Globus pallidus (tissue), 1 donor: ENCODE measurements at places on chromosomes 7 and 10.

- no peak for DNase-seq
Observed at GRCh38 chr10:109875828-109876821, 47.2 kb downstream of the XPNPEP1 start.

GRCh38 chr7:135558337-135558767 lies 635 bp downstream of the NUP205 start:
- DNase-seq: peak; percentile 58

DNA sequence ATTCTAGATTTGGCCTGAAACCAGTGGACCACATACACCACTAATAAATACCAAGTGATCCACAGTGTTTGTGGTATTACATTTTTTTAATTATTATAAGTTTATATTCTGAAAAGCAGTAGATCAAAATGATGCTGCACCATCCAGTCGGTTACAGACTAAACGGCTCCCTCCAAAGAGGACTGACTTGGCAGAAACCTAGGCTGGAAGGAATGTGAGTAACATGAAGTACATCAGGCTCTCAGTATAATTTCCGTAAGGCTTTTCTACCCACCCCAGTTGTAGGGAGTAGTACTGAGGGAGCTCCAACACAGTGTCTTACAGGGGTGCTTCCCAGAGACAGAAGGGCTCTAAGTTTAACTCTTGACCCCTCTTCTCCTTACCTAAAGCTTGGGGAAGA lies 119.5 kb downstream of the TRRAP start:
- DNase-seq: no peak

DNA sequence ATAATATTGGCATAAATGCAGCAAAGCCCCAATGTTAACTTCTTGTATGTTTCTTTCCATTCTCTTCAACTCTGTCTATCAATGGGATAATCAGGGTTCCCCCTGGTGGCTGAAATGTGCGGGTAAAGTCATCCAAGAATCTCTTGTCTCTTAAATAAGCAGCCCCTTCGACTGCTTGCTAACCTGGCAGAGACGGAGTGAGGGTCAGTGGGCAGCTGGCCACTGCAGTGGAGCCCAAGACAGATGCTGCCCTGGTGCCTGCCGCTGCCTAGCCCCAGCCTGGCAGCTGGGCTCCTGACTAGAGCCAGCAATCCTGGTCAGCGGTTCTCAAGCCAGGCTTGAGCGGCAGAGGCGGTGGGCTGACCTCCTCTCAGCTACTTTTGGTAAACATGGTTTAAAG lies 248.9 kb downstream of the COBL start:
- DNase-seq: peak; percentile 82

- no peak for DNase-seq
Observed at GRCh38 chr10:4931587-4931986, 31.6 kb upstream of the AKR1C1 start.

GRCh38 chr10:32217216-32217615 lies 129.7 kb downstream of the EPC1 start:
- DNase-seq: no peak

- no peak for DNase-seq
Observed at GRCh38 chr7:76063525-76063924, 15.6 kb downstream of the MDH2 start.

DNA sequence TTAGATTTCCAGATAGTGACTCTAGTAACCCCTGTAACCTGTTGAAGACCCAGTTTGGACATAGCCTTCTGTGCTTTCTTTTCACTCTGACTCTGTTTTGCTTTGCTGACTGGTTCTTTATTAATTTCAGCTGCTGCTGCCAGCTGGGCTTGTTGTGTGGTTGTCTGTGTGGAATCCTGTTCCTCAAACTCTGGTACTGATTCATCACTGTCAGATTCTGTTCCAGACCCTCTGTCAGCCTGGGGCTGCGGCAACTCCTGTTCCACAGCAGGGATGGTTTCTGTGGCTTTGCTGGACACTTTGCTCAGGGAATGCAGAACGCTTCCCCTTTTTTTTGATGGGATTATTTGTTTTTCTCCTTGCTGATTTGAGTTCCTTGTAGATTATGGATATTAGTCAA lies 104.9 kb downstream of the SEC23IP start:
- DNase-seq: no peak

GRCh38 chr7:142874837-142875236 lies 10.7 kb downstream of the TRPV6 start:
- DNase-seq: no peak

DNA sequence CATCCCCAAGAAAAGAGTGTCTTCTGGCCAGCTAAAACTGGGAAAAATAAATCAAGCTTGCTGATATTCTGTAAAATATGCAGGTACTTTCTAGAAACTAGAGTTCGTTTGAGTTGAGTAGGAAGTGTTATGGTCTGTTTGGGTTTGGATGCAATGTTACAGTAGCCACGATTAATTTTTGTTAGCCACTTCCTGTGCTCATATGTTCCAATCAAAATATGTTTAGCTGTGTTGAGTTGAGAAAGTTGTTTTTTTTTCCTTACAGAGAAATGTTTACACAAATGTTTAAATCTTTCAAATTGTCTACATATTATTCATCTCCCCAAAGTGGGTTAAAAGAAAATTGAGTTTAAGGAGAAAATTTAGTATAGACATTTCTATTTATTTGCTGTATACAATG lies 11.3 kb upstream of the LAMB1 start:
- DNase-seq: no peak

DNA sequence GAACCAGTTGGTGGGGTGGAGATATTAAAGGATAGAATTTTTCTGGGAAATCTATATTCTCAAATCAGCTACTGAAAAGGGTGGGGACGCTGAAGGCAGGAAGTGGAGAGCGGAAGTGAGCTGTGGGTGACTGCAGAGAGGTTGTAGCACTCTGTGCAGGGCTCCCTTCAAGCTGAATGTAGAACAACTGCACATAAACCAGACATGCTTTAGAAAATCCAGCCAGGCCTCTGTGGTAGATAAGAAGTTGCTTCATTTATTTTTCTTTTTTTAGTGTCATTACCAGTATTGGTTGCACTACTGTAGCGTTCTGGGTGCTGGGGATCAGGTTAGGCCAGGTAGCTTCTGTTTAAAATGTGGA lies 127.8 kb downstream of the CELF2 start:
- DNase-seq: no peak

DNA sequence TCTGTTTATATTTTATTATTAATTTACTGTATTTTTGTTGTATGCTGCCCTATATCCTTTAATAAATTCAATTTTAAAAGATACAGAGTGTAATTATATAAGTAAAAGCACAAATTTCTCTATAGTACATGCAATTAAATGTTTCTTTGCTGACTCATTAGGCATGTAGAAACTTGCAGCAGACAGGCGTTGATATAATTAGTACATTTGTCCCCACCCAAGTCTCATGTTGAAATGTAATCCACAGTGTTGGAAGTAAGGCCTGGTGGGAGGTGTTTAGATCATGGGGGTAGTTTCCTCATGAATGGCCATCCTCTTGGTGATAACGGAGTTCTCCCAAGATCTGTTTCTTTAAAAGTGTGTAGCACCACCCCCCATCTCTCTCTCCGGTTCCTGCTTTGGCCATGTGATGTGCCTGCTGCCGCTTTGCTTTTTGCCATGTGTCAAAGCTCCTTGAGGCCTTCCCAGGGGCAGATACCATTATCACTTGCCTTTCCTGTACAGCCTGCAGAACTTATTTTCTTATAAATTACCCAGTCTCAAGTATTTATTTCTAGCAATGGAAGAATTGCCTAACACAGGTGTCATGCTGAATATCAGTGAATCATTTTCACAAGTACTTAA lies 63.7 kb downstream of the TSPAN12 start:
- DNase-seq: no peak

DNA sequence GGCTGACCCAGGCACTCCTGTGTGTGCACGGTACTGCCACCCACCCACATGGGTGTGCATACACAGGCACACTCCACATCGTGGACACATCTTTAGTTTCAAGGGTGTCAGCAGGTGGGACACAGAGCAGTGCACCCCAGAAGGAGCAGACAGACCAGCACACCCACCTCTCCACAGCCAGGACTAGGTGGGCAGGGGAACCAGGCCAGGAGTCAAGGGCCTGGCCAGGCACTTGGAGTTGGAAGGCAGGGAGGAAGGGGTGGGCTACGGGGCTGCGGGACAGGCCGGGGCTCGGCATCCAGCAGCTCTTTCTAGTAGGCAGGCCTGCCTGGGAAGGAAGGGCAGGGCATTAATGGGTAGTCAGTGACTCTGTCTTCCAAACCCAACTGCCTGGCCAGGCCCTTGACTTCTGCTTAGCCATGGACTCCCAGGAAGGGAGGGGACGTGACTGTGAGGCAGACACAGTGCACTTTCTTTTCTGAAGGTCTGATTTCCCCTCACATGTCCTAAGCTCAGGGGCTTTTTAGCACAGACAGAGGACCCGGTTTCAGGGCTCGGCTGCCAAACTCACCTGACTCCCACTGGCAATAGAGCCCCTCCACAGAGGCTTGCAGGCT lies 14.6 kb downstream of the RASGEF1A start:
- DNase-seq: no peak

GRCh38 chr10:73218431-73219191 lies 28.4 kb downstream of the DNAJC9 start:
- no peak for DNase-seq

DNA sequence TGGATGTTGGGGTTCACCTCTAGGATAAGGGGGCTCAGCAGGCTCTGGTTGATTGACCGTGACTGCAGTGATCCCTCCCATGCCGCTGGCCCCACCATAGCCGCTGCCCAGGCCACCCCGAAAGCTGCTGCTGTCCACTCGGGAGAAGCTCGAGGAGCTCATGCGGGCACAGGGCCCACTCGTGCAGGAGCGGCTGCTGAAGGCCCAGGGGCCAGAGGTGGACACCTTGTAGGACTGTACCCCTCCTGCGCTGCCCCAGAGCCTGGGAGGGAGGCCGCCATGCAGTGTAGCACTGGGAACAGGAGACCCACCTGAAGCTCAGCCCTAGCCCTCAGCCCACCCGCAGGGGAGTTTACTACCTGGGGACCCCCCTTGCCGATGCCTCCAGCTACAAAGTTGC lies 70.0 kb downstream of the CHRM2 start:
- no peak for DNase-seq

DNA sequence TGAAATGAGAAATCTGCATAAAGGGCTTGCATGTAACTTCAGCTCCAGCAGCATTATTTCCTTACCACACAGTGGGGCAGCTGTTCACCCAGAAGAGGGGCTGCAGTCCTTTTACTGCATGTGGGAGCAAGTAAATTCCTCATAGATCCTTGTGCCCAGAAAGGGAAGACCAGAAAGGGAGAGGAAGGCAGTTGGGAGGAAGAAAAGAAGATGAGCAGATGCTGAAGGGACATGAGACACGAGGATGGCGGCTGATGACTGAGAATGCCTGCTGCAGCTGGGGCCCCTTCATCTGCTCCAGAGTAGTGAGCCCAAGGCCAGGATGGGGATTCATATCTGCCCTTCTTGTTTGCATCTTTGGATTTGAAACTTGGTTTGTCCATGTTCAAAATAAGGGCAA lies 80.5 kb downstream of the WIPF3 start:
- DNase-seq: no peak

DNA sequence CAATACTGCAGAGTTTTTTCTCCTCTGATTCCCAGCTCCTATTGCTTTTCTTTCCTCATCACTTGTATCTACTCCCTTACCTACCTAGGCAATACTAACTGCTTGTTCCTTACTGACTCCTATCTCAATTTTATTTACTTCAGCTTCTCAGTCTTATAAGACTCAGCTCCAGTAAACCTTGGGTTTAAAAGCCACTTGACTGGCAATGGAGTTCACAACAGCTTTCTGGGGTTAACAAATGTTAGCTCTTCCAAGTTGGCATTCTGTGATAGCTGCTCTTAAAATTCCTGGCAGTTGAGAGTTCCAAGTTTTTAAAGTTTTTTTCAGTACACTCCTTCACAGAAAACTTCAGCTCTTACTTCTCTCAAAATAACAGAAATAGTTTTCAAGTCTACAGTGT lies 14.2 kb downstream of the ATAD1 start:
- no peak for DNase-seq

DNA sequence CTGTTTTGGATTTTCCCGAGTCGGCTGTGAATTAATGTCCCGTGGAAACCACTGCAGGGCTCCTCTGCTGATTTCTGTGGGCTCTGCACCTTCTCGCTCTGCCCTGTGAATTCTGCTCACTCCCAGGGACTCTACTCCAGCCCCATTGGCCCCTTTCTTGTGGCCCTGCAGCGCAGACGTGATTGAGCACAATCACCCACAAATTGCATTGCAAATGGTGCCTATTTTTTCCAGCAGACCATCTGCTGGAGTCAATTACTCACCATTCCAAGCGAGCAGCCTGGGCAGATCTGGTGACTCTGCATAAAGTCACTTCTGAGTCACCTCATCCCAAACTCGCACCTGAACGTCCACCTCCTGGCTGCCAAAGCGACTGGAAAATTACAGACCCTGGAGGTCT lies 235.8 kb downstream of the PAXIP1 start:
- no peak for DNase-seq

GRCh38 chr7:20793248-20793647 lies 6.6 kb upstream of the SP8 start:
- no peak for DNase-seq

DNA sequence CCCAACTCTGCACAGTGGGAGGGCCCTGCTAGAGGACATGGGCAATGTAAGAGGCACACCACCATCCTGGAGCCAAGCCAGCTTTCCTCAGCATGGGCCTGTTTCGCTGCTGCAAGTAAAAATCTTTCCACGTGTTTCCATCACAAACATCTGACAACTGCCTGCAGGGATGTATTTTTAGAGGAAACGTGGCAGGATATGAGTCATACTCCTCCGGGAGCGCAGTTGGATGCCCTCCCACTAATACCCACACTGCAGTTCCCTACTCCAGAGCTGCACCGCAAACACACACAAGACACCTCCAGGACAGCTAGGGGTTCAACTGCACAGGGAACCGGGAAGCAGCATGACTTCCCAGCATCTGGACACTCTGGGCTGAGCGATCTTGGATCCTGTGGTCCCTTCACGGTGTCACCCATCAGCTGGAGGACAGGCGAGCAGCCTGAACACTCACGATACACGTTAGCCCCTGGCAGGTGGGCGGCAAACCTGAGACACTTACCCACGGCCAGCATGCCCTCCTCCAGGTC lies 26.1 kb downstream of the PLAC9 start:
- peak; percentile 25 for DNase-seq

DNA sequence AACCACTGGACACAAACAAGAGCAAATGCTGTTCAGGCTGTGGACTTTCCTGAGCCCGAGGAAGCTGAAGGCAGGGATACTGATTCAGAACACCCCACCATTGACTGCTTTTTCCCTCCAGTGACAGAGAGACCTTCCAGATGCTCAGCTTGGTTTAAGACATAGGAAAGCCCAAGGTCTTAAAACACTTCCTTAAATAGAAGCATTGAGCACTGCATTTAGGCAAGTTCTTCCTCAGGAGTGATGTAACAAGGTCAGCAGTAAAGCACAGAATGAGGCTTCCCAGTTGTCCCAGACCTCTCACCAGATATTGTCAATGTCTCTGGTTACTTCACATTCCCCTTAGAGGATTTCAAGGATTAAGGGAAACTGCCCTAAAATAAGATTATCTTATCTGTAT lies 19.6 kb upstream of the CDCA7L start:
- DNase-seq: no peak

GRCh38 chr7:131488361-131488760 lies 68.1 kb downstream of the PODXL start:
- no peak for DNase-seq
